ENCODE measurements at places on chromosomes 4 and X.

- no peak for DNase-seq
Observed at GRCh38 chr4:141702472-141703182, 66.2 kb downstream of the IL15 start.

DNA sequence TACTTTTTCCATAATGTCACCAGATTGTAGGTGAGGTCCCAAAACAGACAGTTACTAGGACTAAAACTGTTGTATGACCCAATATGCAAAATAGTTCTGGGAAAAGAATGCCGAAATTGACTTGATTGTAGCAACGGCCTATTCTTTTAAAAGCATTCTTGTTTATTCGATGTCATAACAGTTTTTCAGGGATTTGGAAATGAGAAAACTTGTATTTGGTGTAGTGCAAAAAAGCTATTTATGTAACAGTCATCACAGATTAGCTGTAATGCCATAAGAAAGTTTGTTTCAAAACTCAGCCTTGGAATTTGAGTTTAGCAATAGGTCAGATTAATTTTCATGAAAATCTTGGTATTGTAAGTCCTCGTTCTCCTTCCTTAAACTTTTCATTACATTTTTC, 69.2 kb upstream of the DIAPH2 start:
- no peak for DNase-seq

DNA sequence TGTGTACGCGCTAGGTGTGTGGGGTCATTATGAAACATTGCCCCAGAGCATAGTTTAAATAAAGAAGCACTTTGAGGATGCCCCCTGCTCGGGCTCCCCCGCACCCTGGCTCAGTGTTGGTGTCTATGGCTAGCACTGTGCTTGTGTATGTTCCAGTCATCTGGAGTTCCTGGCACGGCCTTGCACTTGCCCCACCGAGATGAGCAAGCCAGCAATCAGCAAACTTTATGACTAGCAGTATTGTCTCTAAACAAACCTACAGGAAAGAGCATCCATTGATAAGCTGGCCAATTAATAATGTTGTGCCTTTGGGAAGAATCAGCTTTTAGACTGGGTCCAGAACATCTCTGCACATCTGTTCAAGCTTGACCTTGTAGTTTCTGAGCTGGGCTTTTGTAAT, 707 bp upstream of the SHROOM4 start:
- no peak for DNase-seq

- no peak for DNase-seq
Observed at GRCh38 chr4:7375427-7375826, 59.3 kb downstream of the PSAPL1 start.

DNA sequence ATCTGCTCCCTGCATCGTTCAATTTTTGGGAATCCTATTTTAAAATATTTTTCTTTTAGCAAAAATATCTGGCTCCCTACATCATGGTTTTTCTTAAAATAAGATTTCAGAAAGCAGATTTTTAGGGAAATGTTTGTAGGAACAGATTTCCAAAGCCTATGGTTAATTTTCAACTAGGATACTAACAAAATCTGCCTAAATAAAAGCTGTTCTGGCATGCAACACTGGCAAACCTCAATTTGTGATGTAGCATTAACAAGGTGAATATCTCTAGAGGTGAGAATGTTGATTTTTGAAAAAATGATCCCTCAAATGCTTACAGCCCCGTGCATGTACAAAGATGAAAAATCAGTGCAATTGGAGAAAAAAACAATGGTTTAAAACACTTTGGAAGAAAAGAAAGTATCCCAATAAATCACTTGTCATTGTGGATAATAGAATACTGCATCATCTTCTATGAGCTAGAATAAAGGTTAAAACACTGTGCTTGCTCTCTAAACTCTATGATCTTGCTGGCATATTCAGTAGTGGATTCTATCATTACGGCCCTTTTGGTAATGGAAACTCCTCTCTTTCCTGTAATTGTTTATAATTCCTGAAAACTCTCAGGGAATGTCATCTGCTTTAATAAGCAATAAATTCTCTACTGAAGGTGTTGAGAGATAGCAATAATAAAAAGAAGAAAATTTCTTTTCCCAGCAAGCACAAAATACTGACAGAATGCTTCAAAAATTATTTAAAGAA, 97.6 kb downstream of the C4orf33 start:
- no peak for DNase-seq

DNA sequence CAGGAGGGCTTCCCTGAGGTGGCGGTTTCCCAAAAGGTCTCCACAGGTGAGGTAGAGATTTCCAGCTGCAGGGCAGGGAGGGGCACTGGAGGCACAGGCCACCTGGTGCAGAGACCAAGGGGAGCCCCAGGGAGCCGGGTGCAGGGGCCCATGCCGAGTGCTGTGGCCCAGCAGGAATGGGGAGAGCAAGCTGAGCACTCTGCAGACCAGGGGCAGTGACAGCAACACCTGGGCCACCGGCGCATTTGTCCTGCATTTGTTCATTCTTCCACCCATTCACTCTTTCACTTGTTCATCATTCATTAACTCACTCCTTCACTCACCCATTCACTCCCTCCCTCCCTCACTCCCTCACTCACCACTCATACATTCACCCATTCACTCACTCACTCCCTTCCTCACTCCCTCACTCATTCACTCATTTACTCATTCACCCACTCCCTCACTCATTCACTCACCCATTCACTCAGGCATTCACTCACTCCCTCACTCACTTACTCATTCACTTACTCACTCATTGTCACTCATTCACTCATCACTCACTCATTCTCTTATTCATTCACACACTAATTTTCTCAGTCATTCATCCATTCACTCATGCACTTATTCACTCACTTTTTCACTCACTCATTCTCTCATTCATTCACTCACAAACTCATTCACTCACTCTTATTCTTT, 16.3 kb downstream of the CPZ start:
- DNase-seq, result no peak

DNA sequence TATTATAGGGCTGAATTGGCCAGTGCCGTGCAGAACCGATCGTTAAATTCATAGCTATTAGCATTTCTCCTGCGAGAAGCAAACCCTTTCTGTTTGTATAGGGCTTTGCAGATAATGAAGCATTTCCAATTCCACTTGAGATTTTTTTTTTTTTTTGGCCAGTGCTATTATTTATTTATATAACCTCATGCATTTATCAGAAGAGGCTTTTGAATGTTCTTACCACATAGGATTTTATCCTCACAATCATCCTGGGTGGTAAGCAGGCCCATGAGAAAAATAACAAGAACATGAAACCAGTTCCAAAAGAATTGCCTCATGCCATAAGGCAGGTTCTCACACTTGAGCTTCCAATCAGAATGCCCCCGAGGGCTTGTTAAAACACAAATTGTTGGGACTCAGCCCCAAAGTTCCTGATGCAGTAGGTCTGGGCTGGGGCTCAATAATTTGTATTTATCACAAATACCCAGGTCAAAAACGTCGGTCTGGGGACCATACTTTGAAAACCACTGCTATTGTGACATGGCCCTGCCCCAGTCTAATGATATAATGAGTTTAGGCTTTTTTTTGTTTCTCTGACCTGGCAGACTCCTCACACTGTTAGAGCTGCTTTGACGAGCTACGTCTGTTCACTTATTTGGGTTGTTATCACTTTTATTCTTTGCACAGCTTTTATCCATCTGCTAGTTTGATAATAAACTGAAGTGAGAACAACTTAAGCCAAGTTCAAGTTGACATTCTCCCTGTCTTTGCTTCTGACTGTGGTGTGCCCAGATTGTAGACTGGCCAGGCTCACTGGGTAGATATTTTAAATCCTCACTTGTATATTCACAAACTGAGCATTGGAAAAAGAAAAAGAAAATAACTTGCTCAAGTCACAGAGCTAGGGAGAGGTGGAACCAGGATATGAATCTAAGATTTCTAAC, 20.1 kb downstream of the SUPT20HL1 start:
- DNase-seq, result no peak

All from activated T-helper 1 cell treated with Interleukin-2 at 50 U/mL for 16 hours (primary cell).